ENCODE measurements at places on chromosomes 5 and 9.

- DNase-seq = no peak
These were observed 247.6 kb downstream of the TMEM232 start for GRCh38 chr5:110478895-110479294.

- no peak for DNase-seq
These were observed 32.7 kb downstream of the UBE2D2 start for GRCh38 chr5:139593716-139594319.

GRCh38 chr5:138354926-138355378 lies 2.5 kb downstream of the KDM3B start:
- DNase-seq = peak; percentile 86

DNA sequence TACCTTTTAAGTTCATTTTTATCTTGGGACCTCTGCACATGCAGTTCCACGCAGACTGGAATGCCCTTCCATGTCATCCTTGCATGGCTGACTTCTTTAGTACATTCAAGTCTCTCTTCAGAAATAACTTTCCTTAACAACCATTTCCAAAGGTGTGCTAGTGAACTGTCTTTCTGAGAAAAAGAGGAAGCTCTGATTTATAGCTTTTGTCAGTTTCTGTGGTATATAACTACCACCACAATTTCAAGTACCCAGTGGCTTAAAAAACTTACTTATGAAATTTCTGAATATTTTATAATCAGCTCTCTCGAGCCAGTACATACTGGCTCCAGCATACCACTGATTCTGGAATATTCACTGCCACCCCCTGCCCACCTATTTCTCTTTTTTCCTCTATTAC lies 1613.8 kb downstream of the MAT2B start:
- DNase-seq = no peak

- no peak for DNase-seq
These were observed 111.8 kb upstream of the TLE1 start for GRCh38 chr9:81801190-81801589.

DNA sequence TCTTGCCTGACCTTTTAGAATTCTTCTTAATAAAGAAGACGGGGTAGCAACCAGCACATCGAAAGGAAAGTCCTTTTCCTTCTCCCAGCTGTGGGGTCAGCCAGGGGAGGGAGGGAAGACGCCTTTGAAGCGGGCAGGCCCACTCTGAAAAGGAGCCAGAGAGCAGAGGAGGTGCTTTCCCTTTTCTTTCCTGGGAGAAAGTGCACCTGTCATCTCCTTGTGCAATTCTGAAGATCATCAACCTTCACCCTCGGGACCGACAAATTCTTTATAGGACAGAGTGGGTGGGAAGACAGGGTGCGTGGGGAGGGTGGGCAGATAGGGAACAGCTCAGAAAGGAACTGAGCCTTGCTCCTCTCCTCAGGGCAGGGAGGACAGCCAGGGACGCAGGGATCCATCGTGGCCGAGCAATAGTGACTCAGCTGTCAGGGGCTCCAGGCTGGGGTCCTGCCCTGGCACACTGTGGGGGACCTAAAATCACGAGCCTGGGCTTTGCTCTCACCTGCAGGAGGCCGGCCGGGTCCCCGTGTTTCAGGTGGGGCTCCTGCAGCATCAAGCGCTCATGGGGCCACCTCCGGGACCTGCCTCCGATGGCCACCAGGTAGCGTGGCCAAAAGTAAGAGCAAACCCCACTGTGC lies 141.0 kb downstream of the OLFM1 start:
- DNase-seq = no peak

Measured in activated CD4-positive, alpha-beta T cell treated with anti-CD3 and anti-CD28 coated beads, Interleukin-2, Interleukin-6, amounts not matched to agents 100 ng/mL and 50 ng/mL, durations not matched to agents 16 hours and 8 hours (primary cell).